ENCODE measurements at places on chromosomes 2 and 18.

- DNase-seq: peak; percentile 3
Measured at GRCh38 chr18:23661735-23662308, 889 bp downstream of the ANKRD29 start.

GRCh38 chr2:168189835-168190569 lies 57.4 kb downstream of the STK39 start:
- DNase-seq: no peak

DNA sequence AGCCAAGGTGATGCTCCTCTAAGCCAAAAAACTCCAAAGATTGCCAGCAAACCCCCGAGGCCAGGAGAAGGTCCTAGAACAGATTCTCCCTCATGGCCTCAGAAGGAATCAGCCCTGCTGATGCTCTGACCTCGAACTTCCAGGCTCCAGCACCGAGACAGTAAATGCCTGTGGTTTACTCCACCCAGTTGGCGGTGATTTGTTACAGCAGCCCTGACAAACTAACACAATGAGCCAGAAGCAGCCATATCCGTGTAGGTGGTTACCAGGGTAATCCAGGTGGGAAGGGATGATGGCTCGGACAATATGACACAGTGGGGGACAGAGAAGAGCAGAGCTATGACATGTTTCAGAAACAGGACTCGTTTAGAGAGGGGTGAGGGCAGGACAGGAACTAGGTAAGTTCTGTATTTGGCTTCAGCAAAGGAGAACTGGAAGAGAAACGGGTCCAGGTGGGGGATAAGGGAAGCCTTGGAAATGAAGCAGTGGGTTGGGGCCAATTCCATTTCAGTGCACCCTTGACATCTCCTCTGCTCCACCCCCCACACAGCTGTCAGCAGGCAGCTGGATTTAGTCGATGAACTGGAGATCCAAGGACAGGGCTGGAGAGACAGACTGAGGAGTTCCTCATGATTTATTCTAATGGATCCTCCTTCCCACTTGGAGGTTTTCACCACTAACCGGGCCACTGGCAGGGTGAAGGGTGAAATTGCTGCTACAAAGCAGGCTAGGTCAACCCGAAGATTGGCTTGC lies 179.7 kb upstream of the SH3BP4 start:
- DNase-seq: no peak

DNA sequence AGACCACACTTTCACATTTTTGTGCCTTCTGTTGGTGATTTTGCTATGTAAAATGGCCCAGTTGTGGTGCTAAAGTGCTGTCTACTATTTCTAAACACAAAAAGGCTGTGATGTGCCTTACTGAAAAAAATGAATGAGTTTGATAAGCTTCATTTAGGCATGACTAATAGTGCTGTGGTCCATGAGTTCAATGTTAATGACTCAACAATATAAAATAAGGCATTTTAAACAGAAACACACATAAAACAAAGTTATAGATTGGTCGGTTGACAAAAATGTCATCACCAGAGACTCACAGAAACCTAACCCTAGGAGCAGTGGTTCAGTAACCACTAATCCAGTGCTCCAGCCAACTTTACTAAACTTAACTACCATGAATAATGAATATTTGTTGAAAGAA lies 160.0 kb downstream of the DNAH6 start:
- no peak for DNase-seq

- DNase-seq: no peak
Measured at GRCh38 chr2:112031473-112032223, 23.4 kb upstream of the TMEM87B start.

GRCh38 chr2:206392118-206392517 lies 51.2 kb upstream of the ADAM23 start:
- DNase-seq: peak; percentile 15

DNA sequence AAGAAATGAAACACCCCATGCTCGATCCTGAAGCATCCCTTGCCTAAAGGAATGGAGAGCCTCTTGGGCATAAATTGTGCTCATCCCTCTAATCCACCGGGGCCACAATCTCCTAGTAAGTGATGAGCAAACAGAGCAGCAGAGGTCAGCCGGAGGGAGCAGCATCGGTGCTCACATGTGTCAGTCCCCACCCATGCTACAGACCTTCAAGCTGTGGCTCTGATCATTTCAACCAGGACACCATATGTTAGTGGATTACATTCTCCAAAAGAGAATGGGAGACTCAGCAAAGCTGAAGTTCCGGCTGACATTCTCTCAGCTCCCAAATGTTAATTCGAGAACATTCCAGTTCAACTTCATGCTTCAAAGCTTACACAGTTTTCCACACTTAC lies 75.6 kb downstream of the AAK1 start:
- no peak for DNase-seq
